NCI-H748 treated with DMSO at 0.1 percent for 48 hours (cell line): ENCODE measurements at places on chromosomes 1 and 21.
A peak's percentile ranks its signal among the peaks of the same experiment; 100 is the strongest.

DNA sequence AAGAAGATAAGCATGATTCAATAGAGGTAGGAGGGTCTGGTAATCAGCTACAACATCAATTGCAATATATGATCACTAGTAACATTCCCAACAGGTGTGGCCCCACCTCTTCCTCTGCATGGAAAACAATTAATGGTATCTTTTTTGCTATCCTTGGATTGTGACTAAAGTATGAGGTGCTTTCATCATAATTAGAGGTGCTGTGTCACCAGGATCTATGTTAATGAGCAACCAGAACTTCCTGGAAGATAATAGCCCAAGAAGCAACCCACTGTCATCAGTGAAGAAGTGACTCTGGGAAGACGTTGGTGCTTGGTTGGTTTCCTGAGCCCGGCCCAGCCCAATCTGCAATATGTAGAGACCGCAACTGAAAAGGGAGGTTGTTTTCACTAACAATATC lies 167.2 kb downstream of the SETD4 start:
- DNase-seq, result no peak

DNA sequence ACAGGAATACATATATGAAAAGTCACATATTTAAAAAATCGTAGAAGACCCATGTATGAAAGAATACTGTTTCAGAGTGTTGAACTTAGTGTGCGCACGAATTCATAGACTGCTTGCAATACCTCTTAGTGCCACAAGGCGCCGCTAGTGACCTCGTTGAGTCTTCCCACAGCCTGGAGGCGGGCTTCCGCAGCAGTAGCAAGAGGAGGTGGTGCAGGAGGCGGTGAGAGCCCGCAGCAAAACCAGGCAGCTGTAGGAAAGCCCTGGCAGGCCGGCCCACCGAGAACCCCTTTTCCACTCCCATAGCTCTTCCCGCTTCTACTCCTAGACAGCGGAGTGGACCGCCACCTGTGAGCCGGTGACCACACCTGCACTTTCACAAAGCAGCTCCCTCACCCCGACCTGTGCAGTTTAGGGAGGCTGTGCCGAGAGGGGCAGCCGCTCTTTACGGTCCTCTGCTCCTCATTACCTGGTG lies 23.5 kb downstream of the MTARC1 start:
- peak; percentile 20 for DNase-seq

DNA sequence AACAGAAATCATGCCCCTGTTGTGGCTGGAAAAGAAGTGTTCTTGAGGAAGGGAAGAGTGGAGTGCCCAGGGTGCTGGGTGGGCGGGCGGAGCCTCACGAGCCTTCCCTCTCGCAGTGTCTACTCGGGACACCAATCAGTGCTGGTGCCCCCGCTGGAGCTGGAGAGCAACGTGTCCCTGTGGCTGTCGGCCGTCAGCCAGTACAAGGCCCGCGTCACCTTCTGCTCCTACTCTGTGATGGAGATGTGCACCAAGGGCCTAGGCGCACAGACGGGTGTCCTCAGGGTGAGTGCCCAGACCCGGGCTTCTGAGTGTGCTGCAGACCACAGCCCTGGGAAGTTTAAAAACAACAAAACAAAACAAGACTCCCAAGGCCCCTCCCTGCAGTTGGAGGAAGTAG lies 47.4 kb downstream of the S100B start:
- DNase-seq, result no peak

DNA sequence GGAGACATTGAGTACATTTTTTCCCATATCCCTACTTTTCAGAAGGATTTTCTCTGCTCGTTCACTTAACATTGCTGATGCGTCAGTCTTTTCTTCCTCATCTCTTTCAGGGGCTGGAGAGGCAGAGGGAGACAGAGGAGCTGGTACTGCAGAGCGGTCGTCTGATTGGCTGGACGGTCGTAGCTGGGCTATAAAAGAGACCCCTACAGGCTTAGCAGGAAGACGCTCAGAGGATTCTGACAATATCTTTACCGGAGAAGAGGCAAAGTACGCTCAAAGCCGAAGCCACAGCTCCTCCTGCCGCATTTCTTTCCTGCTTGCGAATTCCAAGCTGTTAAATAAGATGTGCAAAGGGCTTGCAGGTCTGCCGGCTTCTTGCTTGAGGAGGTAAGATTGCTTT lies at the start of gene RGS4:
Gene RGS4, plus strand, starts transcription at position 220 of the 400 bp plus-strand sequence. Its CDS starts 124 bp downstream, at position 344.
- peak; percentile 92 for DNase-seq

- DNase-seq, result no peak
Observed at GRCh38 chr1:175530622-175531375, 212.6 kb downstream of the TNR start.

DNA sequence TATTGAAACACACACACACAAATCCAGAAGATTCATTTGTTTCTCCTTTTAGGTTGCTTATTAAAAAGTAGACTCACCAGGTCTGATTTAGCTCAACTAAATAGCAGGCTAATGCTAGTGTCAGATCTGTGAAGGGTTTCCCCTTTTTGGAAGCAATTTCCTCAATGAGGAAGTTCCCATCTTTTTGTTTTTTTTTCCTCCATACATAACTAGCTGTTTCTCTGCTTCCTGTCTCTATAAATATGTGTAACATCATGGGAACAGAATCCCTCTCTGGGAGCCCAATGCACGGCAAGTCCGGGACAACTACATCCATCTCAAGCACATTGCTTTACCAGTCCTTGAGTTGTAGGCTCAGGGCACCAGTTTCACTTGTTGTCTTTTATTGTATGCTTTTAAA lies 1421.1 kb downstream of the PLA2G4A start:
- no peak for DNase-seq

GRCh38 chr1:225830841-225831240 lies 20.9 kb downstream of the EPHX1 start:
- DNase-seq, result no peak

- no peak for DNase-seq
Observed at GRCh38 chr1:32666901-32667566, 16.0 kb downstream of the RBBP4 start.

- no peak for DNase-seq
Observed at GRCh38 chr1:59354709-59355337, 57.9 kb downstream of the FGGY start.

DNA sequence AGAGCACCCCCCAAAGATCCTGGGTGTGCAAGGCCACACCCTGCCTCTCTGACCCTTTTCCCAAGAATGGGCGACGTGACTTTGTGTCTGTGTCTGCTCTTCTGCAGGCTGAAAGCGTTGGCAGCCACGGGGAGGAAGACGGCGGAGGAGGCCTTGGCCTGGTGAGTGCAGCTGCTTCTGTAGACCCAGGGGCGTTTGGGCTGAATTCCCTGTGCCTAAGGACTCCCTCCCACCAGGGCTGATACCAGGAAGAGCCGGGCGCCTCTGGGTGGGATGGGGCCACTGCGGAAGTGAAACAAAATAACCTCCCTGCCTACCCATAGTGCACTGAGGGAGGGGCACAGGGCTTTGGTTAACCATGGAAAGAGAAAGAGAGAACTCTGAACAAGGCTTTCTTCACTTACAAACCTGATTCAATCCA lies 2.5 kb downstream of the UBASH3A start:
- no peak for DNase-seq

- DNase-seq, result no peak
Observed at GRCh38 chr1:100670083-100670482, 49.5 kb upstream of the VCAM1 start.

- DNase-seq, result no peak
Observed at GRCh38 chr1:223429821-223430220, 36.6 kb downstream of the CCDC185 start.

DNA sequence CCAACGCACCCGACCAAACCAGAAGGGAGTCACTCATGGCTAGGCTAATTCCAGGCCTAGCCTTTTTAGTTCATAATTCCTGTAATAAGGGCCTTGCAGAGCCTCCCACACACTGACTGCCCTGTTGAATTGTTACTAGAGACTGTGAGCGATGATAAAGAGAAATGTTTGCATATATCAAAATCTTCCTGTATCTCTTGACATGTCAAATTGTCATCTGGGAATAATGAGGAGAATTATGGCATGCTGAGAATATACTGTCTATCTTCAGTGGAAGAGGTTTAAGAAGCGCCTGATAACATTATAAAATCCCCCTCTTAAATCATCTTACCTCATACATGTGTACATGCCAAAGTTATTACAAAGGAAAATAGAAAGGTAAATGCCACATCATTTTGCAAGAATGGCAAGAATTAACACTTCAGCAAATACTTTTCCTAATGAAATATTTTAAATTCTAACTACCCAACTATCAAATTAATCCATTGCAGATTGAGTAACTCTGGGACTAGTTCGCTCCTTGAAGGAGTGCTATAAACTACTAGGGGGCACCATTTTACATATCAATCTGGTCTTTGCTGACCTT lies 144.1 kb downstream of the CENPF start:
- no peak for DNase-seq

DNA sequence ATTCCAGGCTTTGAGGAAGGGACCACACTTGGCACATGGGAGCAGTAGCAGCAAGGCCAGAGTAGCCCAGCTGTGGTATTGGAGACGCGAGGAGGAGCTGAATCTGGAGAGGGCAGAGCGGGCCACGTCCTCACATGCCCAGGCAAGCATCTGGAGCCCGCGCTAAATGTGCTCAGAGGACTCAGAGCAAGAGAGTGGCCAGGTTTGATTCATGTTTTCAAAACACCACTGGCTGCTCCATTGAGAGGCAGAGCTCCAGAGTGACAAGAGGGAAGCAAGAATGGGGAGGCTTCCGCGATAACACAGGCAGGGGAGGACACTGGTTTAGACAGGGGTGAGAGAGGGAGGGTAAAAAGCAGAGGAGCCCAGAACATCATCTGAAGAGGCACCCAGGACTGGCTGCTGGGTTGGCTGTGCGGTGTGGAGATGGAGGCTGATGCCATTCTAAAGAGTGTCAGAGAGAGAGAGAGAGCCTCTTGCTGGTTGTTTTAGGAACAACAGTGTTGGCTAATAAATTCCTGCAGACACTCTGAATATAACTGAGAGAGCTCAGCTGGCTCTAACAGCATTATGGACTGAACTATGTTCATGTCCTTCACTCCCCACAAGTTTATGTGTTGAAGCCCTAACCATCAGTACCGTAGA lies 32.3 kb downstream of the RCAN1 start:
- no peak for DNase-seq

- DNase-seq, result peak; percentile 53
Observed at GRCh38 chr1:177256153-177257075, 85.7 kb downstream of the BRINP2 start.

DNA sequence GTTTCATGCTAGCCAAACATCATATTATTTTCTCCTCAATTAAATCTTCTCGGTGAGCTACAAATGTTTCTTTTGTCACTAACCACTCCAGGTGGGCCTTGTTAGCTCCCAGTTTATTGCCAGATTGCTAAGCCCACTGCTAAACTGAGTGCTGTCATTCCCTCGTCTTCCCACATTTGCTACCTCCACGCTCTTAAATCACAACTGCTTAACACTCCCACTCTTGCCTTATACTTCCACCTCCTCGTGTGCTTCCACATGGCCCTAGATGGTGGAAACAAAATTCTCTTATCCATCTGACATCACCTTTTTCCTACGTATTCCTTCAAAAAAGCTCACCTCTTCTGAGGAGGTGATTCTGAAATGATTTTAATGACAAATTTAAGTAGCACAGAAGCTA lies 34.6 kb upstream of the AKT3 start:
- DNase-seq, result no peak

- DNase-seq, result no peak
Observed at GRCh38 chr1:21323091-21323490, 32.8 kb upstream of the ECE1 start.

- no peak for DNase-seq
Observed at GRCh38 chr1:175499595-175500382, 243.6 kb downstream of the TNR start.

DNA sequence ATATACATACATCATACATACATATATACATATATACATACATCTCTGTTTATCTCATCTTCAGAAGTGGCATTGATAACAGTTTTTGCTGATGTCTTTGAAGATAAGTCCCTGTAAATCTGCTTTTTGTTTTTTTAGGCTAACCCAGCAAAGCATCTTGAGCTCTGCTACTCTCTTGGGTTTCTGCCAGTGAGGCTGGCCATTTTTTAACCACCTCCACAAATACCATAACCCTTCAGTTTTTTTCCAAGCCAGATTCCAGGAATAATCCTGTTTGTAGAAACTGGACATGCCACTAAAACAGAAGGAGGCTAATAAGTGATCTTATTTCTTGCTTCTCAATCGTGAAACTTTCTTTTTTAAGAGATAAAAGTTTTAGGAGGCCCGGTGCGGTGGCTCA lies 21.6 kb downstream of the SDHC start:
- DNase-seq, result no peak

- DNase-seq, result no peak
Observed at GRCh38 chr1:39331647-39332046, 127.2 kb downstream of the MACF1 start.

DNA sequence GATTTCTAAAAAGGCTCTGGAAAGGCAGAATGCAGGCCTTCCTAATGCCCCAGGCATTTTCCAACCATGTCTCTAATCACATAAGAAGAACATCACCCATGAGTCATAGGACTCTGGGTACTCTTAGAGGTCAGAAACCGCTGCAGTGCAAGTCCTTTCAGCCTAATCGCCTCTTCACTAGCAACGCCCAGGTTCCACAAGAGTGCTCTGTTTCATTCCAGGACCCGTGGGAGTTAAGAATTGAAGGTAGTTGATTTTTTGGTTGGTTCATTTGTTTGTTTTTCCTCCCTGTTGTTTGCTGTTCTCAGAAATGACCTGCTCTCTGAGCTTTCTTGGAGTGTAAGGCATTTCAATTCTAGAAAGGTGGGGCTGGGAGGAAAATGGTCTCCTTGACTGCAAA lies 123.2 kb downstream of the NR5A2 start:
- no peak for DNase-seq

DNA sequence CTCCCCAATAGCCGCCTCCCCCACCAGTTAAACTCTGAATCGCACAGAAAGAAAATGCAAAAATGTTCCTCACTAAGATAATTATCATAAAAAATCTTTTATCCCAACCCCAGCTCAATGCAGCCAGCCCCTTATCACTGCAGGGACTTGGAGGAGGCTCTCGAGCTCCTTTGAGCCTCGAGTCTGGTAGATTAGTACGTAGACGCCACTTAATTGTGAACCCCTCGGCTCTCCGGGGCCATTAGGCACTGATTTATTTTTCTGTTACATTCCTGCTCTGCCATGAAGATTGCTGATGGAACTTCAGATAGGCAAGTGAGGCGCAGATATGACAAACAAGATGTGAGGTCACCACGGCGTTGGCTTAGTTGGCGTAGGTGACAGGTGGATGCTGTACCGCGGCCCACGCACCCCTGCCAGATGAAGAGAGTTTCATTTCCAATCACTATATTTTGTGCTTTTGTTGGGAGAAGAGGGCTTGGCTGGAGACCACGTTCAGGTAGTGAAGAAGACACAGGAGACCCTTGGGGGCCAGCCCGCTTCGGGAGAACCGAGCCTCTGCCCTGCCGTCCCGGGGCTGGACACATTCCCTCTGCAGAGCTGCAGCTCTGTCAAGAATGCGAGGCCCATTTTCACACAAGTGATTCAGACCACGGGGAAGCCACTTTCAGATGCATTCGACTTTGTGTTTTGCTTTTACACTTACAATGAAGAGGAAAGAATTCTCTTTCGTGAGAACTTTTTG lies 55.9 kb upstream of the ARHGEF16 start:
- no peak for DNase-seq

- DNase-seq, result no peak
Observed at GRCh38 chr1:213325482-213325881, 274.4 kb downstream of the RPS6KC1 start.
